Chondrocyte (in vitro differentiated cells): ENCODE measurements at places on chromosomes 12 and 14.

DNA sequence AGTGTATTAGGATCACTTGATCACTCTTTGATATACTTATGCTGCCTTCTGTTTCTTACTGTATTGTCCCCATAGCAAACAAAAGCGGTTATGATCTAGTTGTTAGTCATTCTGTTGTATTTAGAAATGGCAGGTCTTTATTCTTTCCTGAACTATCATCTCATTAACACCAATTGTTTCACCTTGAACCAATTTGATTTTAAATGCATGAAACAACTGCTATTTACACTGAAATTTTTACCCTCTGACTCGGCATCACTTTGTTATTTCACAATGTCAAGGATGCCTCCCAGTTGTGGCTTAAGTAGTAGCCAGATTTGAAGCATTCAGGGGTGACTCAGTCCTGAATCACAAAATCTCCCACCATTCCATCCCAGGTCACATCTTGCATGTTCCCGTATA lies 303.5 kb downstream of the EGLN3 start:
- no peak for DNase-seq

- DNase-seq = no peak
Observed at GRCh38 chr12:76855271-76855670, 23.5 kb downstream of the CSRP2 start.

DNA sequence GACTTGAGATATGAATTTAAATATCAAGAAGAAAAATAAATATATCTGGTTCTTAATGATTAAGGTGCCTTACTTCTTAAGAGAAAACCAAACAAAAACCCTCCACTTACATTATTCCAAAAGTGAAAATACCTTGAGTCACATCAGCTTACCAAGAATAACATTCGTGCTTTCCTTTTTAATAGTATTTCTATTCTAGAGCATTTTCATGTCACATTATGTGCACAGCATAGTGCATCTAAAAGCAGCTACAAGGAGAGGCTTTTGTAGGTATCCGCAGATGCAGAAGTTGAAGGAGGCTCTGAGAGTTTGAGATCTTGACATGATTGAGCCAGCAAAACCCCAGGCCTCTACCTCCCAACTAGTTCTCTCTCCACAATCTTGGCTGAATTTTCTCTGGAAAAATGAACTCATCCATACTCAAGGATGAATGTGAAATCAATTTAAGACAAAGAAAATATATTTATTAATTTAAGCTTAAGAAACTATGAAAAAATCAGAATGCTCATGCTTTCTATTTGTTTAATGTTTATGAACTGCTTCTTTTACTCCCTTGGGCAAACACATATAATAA lies 275.0 kb downstream of the AKAP6 start:
- DNase-seq = no peak

- no peak for DNase-seq
Observed at GRCh38 chr14:32397861-32398640, 69.0 kb downstream of the AKAP6 start.

DNA sequence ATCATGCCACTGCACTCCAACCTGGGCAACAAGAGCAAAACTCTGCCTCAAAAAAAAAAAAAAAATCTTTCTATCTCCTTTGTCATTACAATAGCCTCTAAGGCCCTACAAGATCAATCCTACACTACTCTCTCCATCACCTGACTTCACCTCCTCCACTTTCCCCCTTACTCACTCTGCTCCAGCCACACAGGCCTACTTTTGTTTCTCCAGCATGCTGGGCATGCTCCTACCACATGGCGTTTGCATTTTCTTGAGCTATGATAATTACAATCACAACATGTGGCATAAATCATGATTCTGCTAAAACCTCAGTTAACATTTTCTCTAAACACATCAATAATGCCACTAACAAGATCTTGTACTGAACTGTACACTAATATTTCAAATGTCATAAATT lies 7.8 kb downstream of the PPP1R13B start:
- DNase-seq = no peak

DNA sequence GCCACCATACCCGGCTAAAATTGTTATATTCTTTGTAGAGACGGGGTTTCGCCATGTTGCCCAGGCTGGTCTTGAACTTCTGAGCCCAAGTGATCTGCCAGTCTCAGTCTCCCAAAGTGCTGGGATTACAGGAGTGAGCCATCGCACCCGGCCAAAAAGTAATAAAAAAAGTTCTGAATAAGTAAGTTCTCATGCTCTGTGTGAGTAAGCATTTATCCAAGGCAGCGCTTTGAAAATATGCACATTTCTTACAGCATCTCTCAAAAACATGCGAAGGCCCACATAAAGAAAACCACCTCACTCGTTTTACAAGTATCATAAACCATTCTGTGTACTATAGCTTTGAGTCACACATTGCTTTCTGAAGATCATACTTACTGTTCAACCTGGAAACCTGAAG lies 8.6 kb downstream of the GIT2 start:
- no peak for DNase-seq
